ENCODE measurements at places on chromosomes 7 and 10. TPM values are rescaled to one million over a fixed set of nuclear protein-coding genes. Genes with fewer than 3 reads are reported as not detected.

The CCL26 gene
- polyA plus RNA-seq: 17.5 TPM

The CDHR3 gene
- 4.9 TPM for polyA plus RNA-seq

The TRIM73 gene
- polyA plus RNA-seq: 0.96 TPM

The MYO3A gene
- polyA plus RNA-seq: 1.3 TPM

The GJC3 gene
- 3.8 TPM for polyA plus RNA-seq

The TMEM178B gene
- polyA plus RNA-seq: 4.9 TPM

The GJD4 gene
- not detected for polyA plus RNA-seq

The MRLN gene
- polyA plus RNA-seq: not detected

The CFAP58 gene
- polyA plus RNA-seq: 0.24 TPM

The SLC25A40 gene
- polyA plus RNA-seq: 4.6 TPM

The FAM25G gene
- not detected for polyA plus RNA-seq

The SCIN gene
- polyA plus RNA-seq: 0.92 TPM

The NPTX2 gene
- polyA plus RNA-seq: 8.2 TPM

The EBF3 gene
- 0.12 TPM for polyA plus RNA-seq

The LIPN gene
- polyA plus RNA-seq: not detected

The HABP2 gene
- not detected for polyA plus RNA-seq

The HMX3 gene
- not detected for polyA plus RNA-seq

The CDK14 gene
- 11.2 TPM for polyA plus RNA-seq

The RBP4 gene
- polyA plus RNA-seq: 0.79 TPM

The GPC2 gene
- 9.8 TPM for polyA plus RNA-seq

The TRIL gene
- 1.2 TPM for polyA plus RNA-seq

The MYL7 gene
- 4.8 TPM for polyA plus RNA-seq

The CFAP46 gene
- 5.4 TPM for polyA plus RNA-seq

The SPDYE6 gene
- not detected for polyA plus RNA-seq

The BAIAP2L1 gene
- 23.8 TPM for polyA plus RNA-seq

The GLI3 gene
- polyA plus RNA-seq: 23.5 TPM

The NEUROD6 gene
- not detected for polyA plus RNA-seq

The PAOX gene
- polyA plus RNA-seq: 6.1 TPM

The PTPRZ1 gene
- polyA plus RNA-seq: 167 TPM

The EBLN1 gene
- polyA plus RNA-seq: not detected

The CASP2 gene
- 13.7 TPM for polyA plus RNA-seq

The DENND2A gene
- polyA plus RNA-seq: 1.7 TPM

The DEPP1 gene
- polyA plus RNA-seq: 0.37 TPM

The BHLHA15 gene
- polyA plus RNA-seq: 1.4 TPM

The XRCC2 gene
- 18.9 TPM for polyA plus RNA-seq

The CNPY1 gene
- not detected for polyA plus RNA-seq

The MYL10 gene
- 0.75 TPM for polyA plus RNA-seq

The ZNF853 gene
- 0.32 TPM for polyA plus RNA-seq

The CRHR2 gene
- polyA plus RNA-seq: 1.4 TPM

The ZPBP gene
- not detected for polyA plus RNA-seq

The PNLIPRP2 gene
- 0.19 TPM for polyA plus RNA-seq
